ENCODE measurements at places on chromosomes 12 and 14. TPM values are rescaled to one million over a fixed set of nuclear protein-coding genes. Genes with fewer than 3 reads are reported as not detected.

Gene NYNRIN
- total RNA-seq, result 13.2 TPM

Gene BDKRB2
- 74.1 TPM for total RNA-seq

Gene B4GALNT1
- 4.0 TPM for total RNA-seq

Gene SRGAP1
- total RNA-seq, result 23.4 TPM

Gene SPIC
- not detected for total RNA-seq

Gene AICDA
- not detected for total RNA-seq

Gene CD4
- 0.25 TPM for total RNA-seq

Gene TBX5
- 0.12 TPM for total RNA-seq

Gene SCN8A
- 45.0 TPM for total RNA-seq

Gene CACNA1C
- total RNA-seq, result 3.1 TPM

Gene VWF
- total RNA-seq, result 1.3 TPM

Gene SCNN1A
- total RNA-seq, result under 0.01 TPM

Gene PLEKHG3
- total RNA-seq, result 3.3 TPM

Gene PTCSC3
- not detected for total RNA-seq

Gene ASIC1
- 0.66 TPM for total RNA-seq

Gene AQP2
- not detected for total RNA-seq

Gene RAB21
- 23.9 TPM for total RNA-seq

Gene P2RX2
- not detected for total RNA-seq

Gene PRDM4
- 29.9 TPM for total RNA-seq

Gene CHGA
- total RNA-seq, result not detected

Gene FGF6
- total RNA-seq, result not detected

Gene MYF6
- total RNA-seq, result 0.11 TPM

Gene SLC38A2
- total RNA-seq, result 637 TPM

Gene RAPGEF3
- 6.1 TPM for total RNA-seq

Data from uterine smooth muscle cell (primary cell).